Heart right ventricle (tissue), 16 donors: ENCODE measurements at places on chromosomes 2 and 18. TPM values are rescaled to one million over a fixed set of nuclear protein-coding genes. Genes with fewer than 3 reads are reported as not detected.

DNA sequence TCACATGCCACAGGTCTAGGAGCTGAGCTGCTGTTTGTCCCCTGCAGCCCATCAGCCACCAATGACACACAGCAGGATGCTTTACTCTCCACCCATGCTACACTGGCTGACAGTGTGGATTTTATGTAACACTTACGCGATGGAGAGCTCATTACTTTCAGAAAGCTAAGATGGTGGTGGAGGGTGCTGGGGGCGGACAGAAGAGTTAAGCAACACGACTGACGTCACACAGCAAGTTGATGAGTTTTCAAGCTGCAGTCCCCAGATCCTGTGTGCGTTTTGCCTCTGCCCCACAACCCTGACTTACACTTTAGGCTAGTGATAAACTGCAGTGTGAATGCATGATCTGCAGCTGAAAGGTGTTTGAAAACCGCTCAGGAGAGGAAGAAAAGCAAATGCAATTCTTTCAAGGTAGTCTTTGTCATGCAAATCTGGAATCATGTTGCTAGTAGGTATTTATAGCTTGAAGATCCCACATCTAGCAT is 42.4 kb downstream of the MRPS5 start:
- DNase-seq: no peak

DNA sequence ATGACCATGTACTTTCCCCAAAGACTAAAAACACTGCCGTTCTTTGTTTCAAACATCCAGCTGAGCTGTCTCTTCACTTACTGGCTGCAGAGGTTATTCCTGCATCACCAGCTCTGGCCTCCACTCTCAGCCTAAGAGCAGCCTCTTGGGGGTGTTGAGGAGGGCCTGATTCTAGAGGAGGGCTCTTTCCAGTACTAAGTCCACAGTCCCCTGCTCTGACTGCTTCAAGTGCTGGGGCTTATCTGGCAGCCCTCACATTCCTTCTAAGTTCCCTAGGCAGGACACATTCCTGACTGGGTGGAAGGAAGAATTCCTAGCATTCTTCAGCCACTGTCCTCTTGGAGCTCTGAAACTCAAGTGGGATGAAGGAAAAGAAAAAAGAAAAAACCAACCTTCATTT is 32.9 kb upstream of the EHBP1 start:
- DNase-seq: no peak

DNA sequence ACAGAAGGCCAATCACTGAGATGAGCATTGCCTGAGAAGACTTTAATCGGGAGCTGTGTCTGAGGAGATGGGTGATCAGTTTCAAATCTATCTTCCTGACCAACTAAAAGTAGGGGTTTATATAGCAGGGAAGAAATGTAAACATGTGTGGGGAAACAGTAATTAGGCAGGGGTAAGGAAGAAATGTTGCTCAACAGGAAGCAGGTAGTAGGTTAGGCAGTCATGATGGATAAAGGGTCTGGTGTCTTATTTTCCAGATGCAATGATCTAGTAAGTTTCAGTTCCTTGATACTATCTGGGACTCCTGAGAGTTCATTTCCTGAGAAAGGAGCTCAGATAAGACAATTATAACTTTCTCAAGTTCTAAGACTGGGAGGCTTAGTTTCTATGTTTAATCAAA is 33.8 kb upstream of the DNAJC10 start:
- DNase-seq: no peak

THSD7B gene
- 0.01 TPM for polyA plus RNA-seq
